ENCODE measurements at places on chromosomes 2 and 18. TPM values are rescaled to one million over a fixed set of nuclear protein-coding genes. Genes with fewer than 3 reads are reported as not detected.

- no peak for DNase-seq
Observed at GRCh38 chr2:56801770-56802169, 618.0 kb downstream of the CCDC85A start.

GRCh38 chr2:170235860-170236679 is 58.1 kb downstream of the MYO3B start:
- DNase-seq = no peak

GRCh38 chr18:10457128-10457527 is 2.7 kb downstream of the APCDD1 start:
- DNase-seq = no peak

GRCh38 chr2:10408649-10409579 is 39.2 kb downstream of the ODC1 start:
- peak; percentile 88 for DNase-seq

- no peak for DNase-seq
Observed at GRCh38 chr2:11155381-11156035, at the start of gene SLC66A3. Gene SLC66A3, plus strand, starts transcription at chr2:11155467. Its CDS starts 80 bp downstream, at chr2:11155547.

GRCh38 chr2:164281896-164282295 is 339.4 kb downstream of the GRB14 start:
- DNase-seq = no peak

GRCh38 chr2:162581959-162582798 is 238.2 kb downstream of the GCA start:
- peak; percentile 41 for DNase-seq

DNA sequence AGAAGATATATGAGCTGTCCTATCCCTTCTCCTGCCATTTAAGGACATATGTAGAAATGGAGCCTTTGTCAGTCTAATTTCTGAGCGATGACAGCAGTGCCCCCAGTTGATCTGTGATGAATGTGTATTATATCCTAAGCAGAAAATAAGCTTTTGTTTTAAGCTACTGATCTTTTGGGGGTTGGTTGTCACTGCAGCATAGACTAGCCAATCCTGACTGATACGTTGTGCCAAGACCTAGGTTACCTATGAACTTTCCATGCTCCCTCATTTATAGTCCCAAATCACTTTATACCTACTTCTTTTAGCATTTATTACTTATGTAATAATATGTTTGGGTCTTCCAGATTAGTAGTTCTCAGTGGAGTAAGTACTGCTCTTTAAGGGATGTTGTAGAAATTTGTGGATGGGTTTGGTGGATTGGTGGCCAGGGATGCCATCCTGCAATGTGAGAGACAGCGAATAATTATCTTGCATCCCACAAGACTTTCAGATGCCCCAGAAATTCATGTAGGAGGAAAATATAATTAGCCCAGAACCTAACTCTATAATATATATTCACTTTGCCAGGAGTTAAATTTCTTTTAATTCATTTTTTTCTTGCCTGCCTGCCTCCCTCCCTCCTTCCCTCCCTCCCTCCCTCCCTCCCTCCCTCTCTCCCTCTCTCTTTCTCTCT is 11.8 kb downstream of the SMAD4 start:
- no peak for DNase-seq

DNA sequence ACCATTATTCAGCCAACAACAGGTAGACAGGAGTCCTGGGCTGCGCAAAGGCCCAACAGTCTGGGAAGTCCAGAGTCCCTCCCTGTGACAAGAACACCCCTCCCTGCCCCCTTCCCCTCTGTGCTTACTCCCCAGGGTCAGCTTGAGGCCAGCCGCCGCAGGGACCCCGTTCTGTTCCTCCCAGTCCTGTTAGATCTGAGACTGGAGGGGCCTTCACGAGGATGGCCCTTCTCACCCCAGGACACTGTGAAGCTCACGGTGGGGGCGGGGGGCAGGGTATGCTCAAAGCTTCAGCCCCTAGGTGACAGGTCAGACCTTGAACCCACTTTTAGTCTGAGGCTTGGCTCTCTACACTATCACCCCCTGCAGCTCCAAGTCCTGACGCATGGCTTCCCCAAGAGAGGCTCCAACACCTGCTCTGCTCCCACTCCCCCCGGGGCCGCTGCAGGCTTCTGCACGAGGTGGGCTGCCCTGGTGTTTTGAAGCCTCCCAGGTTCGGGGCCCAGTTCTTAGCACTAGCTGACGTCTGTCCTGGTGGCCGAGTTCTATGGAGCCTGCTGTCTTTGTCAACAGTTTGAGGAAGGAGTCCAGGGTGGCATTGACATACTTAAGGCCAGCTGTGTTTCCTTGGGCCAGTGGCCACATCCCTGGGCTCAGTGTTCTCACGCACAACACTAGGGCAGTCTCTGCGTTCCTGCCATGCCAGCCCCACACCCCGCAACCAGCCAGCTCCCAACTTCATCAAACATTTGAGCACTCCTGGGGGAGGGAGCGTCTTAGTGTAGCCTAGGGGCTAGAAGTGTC is 37.2 kb upstream of the HPCAL1 start:
- DNase-seq = no peak

DNA sequence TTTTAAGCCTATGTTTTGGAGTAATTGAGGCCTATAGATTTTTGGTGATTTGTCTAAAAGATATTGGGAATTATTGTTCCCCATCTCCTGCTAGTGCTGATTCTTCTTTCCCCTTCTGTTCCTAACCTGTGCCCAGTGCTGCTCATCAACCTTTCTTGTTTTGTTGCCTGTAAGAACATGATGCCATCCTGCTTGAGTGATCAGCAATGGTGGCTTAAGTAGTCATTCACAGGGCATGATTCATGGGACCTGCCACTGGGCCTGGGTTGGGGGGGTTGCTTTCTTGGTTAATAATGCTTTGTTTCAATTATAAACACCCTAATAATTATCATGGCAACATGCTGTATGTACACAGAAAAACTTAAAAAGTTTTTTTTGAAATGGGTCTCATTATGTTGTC is 562.9 kb upstream of the SETBP1 start:
- DNase-seq = no peak

Gene NTSR2
- not detected for total RNA-seq

Gene FBXO36
- 0.56 TPM for total RNA-seq

Gene GPR39
- 13.0 TPM for total RNA-seq

All from liver (tissue), 10 donors.